ENCODE measurements at places on chromosomes 11 and 22.

DNA sequence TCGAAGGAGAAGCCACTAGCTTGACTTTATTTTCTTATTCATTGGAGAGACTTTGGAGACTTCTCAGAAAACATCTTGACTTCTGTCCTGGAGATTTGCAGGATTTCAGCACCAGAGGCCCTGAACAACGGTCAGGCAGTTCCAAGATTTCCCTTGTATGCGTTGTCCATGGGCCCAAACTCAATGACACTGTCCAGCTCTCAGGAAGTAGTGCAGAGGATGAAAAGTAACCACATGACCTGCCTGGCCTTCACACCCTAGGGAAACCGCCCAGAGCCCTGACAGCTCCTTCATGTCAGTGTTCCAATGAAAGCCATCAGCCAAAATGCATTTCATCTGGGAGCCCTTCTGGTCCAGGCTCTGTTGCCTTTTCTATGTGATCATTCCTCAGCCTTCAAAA is 214.1 kb downstream of the BLID start:
- no peak overlapping the region for H3K27ac ChIP-seq
- DNase-seq, result no peak
- H3K4me1 ChIP-seq, result peaks cover 6% of the 10 kb centered on the region
- no peaks in the 10 kb centered on the region for H3K27me3 ChIP-seq
- H3K36me3 ChIP-seq, result no peaks in the 10 kb centered on the region

DNA sequence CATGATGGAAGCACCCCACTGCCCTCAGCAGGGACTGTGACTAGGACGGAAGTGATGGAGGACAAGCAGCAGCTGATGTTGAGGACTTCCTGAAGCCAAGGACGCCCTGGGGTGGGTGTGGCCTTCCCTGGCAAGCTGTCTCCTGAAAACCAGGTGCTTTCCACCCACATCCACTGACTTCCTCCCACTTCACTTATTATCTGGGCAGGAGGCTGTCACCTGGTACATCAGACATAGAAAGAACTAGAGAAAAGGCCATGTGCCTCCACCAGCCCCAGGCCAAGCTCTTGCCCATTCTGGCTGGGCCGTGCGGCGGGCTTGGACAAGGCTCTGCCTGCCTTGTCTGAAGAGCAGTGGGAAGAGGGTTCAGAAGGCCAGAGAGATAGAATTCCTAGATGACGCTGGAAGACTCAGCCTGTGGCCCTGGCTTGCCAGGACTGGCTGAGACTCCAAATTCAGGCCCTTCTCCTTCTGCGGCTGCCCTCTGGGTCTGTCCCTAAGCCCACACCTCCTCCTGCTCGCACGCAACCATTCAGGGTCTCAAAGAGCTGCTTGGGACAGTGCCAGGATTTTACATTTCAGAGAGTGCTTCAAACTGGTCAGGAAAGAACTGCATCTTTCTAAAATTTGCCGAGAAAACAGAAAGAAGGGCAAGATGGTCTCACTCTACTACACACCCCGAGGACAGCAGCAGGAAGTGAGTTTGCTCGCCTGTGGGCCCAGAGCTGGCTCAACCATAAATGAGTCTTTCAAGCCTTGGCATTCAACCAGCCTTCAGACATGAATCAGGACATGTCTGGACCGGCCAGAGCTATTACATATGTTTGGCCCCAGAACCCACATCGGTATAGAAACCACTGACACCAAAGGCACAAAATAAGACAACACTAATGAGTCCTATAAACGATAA is 13.3 kb downstream of the ARHGAP1 start:
- peak; percentile 91 for DNase-seq
- peaks cover 46% of the 10 kb centered on the region for H3K36me3 ChIP-seq
- peak overlapping the region; percentile 94 for H3K27ac ChIP-seq
- H3K4me3 ChIP-seq, result no peak overlapping the region
- peaks cover 18% of the 10 kb centered on the region for H3K4me1 ChIP-seq

DNA sequence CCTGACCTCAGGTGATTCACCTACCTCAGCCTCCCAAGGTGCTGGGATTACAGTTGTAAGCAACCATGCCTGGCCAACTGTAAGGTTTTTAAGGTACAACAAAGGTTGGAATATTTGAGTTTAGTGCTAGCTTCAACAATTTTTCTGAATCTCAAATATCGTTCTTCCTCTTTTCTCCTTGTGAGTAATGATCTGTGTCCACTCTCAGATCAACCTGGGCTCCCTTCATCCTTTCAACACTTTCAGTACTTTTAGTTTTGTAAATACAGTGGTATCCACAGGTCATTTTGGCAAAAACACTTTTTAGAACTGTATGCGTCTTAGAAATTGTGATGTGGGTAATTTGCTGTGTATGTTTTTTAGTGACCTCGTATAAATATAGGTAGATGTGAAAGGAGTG is 7.9 kb downstream of the PACS1 start:
- no peak for DNase-seq
- H3K27ac ChIP-seq, result no peak overlapping the region
- H3K36me3 ChIP-seq, result peaks cover 8% of the 10 kb centered on the region
- H3K27me3 ChIP-seq, result no peaks in the 10 kb centered on the region
- no peak overlapping the region for H3K4me3 ChIP-seq

DNA sequence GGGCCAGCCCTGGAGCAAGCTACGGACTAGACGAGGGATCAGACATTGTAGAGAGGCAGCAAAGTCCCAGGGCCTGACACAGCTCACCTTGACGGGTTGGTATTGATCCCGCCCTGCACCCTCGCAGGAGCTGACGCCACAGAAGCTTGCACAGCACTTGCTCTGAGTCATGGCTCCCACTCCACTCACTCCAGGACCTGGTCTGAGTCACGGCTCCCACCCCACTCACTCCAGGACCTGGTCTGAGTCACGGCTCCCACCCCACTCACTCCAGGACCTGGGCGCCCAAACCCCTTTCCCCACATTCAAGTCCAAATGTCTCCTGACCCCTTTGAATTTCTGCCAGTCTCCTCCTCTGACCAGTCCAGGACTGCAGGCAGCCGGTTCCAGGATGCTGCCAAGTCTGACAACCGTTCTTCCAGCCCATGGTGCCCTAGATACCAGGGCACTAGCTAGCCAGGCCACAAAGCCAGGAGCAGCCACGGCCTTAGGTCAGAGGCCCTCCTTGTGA is 6.0 kb upstream of the PNPLA5 start:
- H3K4me1 ChIP-seq, result peaks cover 36% of the 10 kb centered on the region
- H3K36me3 ChIP-seq, result no peaks in the 10 kb centered on the region

GRCh38 chr22:46802608-46803027 is 40.2 kb downstream of the TBC1D22A start:
- DNase-seq, result no peak
- H3K36me3 ChIP-seq, result peaks cover 29% of the 10 kb centered on the region
- no peak overlapping the region for H3K4me3 ChIP-seq
- H3K27ac ChIP-seq, result no peak overlapping the region
- peaks cover 6% of the 10 kb centered on the region for H3K4me1 ChIP-seq

- H3K4me3 ChIP-seq, result no peak overlapping the region
- peaks cover 60% of the 10 kb centered on the region for H3K36me3 ChIP-seq
- H3K27me3 ChIP-seq, result no peaks in the 10 kb centered on the region
- no peak for DNase-seq
- no peaks in the 10 kb centered on the region for H3K4me1 ChIP-seq
These were observed 8.6 kb upstream of the GTSE1 start for GRCh38 chr22:46287873-46288751.

- no peaks in the 10 kb centered on the region for H3K4me1 ChIP-seq
- DNase-seq, result no peak
- no peak overlapping the region for H3K27ac ChIP-seq
- peaks cover 7% of the 10 kb centered on the region for H3K27me3 ChIP-seq
- H3K4me3 ChIP-seq, result no peak overlapping the region
- H3K36me3 ChIP-seq, result no peaks in the 10 kb centered on the region
These were observed 5.9 kb upstream of the VWA5A start for GRCh38 chr11:124109377-124109776.

GRCh38 chr11:64989416-64989815 is 7.4 kb downstream of the BATF2 start:
- no peaks in the 10 kb centered on the region for H3K4me1 ChIP-seq
- no peaks in the 10 kb centered on the region for H3K36me3 ChIP-seq
- DNase-seq, result no peak
- no peak overlapping the region for H3K4me3 ChIP-seq
- no peaks in the 10 kb centered on the region for H3K27me3 ChIP-seq

DNA sequence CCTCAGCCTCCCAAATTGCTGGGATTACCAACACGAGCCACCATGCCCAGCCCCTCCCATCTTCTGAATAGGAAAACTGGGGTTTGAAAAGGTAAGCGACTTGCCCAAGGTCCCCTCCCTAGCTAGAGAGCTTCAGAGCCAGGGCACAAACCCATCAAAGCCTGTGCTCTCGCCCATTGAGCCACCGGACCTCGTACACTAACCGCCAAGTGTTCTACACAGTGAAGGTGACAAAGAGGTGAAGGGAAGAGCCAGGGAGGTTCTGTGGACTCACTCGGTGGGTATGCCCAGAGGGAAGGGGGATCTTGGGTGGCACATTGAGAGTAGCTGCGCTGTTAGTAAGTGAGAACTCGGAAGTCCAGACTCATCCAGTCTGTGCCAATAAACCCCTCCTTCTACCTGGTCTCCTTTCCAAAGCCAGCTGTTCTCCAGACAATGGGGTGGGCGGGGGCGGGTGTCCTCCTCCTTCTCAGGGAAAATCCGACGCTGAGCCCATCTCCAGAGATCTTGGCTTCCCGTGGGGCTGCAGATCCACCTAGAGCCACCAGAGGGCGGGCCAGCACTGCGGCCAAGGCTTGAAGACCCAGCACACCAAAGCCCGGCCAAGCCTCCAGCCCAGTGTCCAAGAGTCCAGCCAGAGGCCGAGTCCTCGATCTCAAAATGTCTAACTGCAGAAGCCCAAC is 3.2 kb upstream of the RTN4RL2 start:
- H3K36me3 ChIP-seq, result no peaks in the 10 kb centered on the region
- H3K27me3 ChIP-seq, result peaks cover 51% of the 10 kb centered on the region
- peaks cover 3% of the 10 kb centered on the region for H3K4me1 ChIP-seq
- peak; percentile 77 for DNase-seq
- no peak overlapping the region for H3K4me3 ChIP-seq

- no peaks in the 10 kb centered on the region for H3K36me3 ChIP-seq
- H3K4me3 ChIP-seq, result no peak overlapping the region
- no peaks in the 10 kb centered on the region for H3K4me1 ChIP-seq
- peak; percentile 31 for DNase-seq
These were observed 235.8 kb upstream of the CCDC90B start for GRCh38 chr11:83521647-83522596.

- peak overlapping the region; percentile 67 for H3K27ac ChIP-seq
- no peaks in the 10 kb centered on the region for H3K36me3 ChIP-seq
- peak overlapping the region; percentile 67 for H3K4me3 ChIP-seq
- no peaks in the 10 kb centered on the region for H3K27me3 ChIP-seq
- no peaks in the 10 kb centered on the region for H3K4me1 ChIP-seq
These were observed 686 bp downstream of the KIF18A start for GRCh38 chr11:28107191-28107749.

DNA sequence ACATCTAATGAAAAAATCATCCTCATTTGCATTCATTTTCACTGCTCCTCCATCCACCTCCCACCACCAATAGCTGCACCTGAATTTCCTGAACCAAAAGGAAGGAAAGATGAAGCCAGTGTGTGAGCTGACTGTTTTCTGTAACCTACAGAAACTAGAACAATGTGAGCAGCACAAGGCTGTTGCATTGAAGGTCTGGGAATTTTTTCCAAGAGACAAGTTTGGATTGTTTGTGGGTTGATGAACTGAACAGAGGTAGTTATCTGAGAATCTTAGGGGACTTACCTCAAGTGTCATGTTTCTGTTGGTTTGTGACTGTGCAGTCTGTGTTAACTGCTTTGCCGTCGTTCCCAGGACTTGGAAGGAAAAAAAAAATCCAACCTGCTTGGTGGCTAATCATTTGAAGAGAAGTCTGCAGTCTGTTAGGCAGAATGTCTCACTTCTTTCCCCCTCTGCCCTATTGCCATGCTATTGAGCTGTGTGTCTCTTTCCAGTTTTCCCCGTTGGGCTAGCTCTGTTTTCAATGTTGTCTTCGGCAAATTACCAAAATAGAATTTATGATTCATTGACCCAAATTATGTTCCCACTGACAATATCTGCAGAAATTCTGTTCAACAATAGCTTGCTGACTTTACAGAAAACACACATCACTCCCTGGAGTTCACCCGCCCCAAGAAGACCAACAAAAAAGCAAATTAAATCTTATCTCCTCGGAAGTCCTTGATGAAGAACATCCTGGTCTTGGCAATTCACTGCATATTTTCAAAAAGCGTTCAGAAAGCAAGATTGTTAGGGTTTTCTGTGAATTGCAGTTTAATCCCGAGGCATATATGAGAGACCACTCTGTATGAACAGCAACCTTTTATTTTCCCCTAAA is 76.0 kb downstream of the SC5D start:
- H3K4me1 ChIP-seq, result no peaks in the 10 kb centered on the region
- no peak overlapping the region for H3K27ac ChIP-seq

DNA sequence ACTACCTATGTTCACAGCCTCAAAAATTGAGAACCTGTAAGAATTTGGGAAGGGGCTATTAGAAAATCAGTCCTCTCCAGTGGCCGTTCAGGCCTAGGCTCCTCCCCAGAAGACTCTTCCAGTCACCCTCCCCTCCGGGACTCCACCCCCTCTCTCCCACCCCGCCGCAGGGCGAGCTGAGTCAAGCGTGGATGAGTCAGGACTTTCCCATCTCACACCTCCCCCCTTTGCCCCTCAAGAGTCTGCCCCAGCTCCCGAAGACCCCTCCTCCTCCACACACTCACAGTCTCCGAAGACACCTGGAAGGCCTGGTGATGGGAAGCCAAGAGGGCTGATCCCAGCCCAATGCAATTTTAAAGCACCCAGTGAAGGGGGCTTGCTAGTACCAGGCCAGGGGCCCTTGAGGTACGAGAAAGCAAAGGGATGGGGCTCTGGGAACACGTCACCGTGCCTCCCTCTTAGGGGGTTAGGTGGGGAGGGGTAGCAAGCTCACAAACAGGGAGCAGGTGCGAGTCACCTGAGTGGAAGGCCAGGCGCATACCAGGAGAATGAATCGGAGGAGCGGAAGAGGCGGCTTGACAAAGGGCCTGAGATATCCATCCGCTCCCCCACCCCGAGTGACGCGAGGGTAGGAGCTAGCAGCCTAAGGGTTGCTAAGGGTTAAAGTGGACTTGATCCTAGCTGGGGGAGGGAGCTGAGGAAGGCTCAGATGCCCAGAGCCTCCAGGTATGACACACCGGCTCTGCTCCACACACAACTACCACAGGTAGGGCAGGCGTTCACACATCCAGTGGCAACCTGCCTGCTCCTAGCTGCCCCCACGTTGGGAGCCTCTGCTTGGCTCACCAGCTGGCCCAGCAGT is 13.6 kb downstream of the BCL9L start:
- H3K4me3 ChIP-seq, result peak overlapping the region; percentile 4
- DNase-seq, result peak; percentile 93
- H3K27ac ChIP-seq, result peak overlapping the region; percentile 98
- H3K36me3 ChIP-seq, result peaks cover 11% of the 10 kb centered on the region
- H3K4me1 ChIP-seq, result peaks cover 68% of the 10 kb centered on the region

DNA sequence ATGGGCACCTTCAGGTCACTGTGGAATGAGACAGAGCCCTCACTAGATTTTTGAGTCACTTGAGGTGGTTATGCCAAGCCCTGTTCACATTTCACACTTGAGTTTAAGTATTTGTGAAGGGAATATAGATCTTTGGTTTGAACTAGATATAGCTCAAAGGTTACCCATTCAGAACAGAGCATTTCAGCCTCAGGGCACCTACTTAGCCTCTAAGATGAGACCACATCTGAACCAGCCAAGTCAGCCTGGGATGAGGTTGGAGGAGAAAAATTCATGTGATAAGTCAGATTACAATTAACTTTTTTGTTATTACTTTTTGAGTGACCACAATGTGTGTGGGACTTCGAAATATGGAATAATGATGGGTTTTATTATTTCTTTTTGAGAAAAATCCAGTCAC is 127.8 kb downstream of the TEAD1 start:
- DNase-seq, result no peak
- no peak overlapping the region for H3K27ac ChIP-seq
- H3K4me1 ChIP-seq, result peaks cover 38% of the 10 kb centered on the region
- H3K36me3 ChIP-seq, result peaks cover 8% of the 10 kb centered on the region

Data from IMR-90 (cell line).